ENCODE measurements at places on chromosomes 7 and 10.

DNA sequence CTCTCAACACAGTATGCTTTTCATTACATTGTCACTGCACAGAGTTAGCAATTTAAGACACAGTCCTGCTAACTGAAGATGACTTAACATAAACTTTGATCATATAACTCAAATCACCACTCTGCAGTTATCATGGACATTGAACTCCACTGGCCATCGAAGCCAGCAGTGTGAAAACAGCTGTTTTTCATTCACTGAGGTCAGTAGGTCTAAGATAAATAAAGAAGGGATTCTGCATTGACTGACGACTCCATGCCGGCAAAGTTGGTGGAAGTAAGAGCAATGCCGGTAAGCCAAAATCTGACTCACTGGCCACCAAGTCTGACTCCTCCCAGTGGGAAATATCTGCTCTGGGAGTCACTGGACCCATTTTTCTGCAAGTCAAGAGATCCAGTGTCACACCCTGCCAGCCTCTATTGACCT is 449.9 kb upstream of the ANKRD30A start:
- DNase-seq: no peak

DNA sequence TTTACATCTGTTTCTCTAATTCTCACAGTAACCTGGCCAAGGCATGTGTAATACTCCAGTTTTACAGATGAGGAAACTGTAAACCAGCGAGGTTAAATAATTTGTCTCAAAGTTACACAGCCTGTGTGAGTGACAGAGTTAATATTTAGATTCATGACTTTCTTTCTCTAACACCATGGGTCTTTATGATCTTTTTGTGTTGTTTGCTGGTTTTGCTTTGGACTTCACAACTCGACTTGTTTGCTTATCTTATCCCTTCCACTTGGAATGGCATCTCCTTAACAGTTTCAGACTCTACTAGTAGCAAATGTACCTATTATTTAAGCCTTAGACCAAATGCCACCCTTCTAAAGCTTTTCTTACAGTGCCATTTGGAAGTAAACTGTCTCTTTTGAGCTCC is 34.4 kb downstream of the MXI1 start:
- DNase-seq: no peak

GRCh38 chr7:30880941-30881340 is 30.7 kb upstream of the AQP1 start:
- DNase-seq: no peak

GRCh38 chr10:116554628-116555027 is 8.9 kb downstream of the PNLIP start:
- DNase-seq: no peak

- DNase-seq: no peak
Observed at GRCh38 chr7:135489791-135490190, 20.1 kb downstream of the CNOT4 start.

DNA sequence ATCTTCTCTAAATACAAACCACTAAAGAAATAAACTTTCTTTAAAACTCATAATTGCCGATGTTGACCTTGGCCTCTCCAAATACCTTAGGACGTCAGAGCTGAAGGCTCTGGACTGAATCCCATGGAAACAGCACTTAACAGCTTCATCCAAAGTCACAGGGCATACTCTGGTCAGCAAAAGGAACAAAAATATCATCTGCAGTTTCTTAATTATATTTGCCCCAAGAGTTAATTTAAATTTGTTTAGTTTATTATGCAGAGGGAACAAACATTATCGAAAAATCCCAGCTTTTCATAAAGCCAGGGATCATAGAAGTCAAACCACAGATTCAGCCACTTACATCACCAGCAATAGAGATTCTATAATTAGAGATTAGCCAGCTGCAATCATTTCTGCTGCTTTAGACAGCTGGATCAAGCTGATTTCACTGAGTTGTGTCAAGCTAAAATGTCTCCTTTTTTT is 20.5 kb upstream of the FAM13C start:
- DNase-seq: no peak

DNA sequence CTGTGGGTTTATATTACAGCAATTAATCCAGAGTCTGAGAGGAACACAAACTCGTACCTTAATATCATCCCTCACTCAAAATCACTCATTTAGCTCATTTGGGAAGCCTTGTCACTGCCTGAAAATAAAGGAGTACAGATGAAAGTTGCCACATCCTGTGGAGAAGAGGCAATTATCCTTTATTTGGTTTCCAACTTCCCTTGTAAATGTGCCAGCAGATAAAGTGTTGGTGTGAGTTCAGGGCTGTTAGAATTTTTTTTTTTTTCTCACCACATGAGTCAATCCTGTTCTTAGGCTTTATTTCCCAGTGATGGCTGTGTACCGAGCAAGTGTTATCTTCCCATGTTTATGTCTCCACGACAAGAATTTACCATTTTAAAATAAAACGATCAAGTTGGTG is 99.0 kb upstream of the SMIM30 start:
- DNase-seq: no peak
